Calu3 (cell line): ENCODE measurements at places on chromosomes 4 and X.

GRCh38 chr4:187469627-187470026 lies 525.9 kb upstream of the ZFP42 start:
- DNase-seq = no peak

- no peak for DNase-seq
These were observed 53.0 kb downstream of the MAPK10 start for GRCh38 chr4:86306816-86307215.

GRCh38 chr4:169249999-169250398 lies 20.8 kb downstream of the SH3RF1 start:
- no peak for DNase-seq

GRCh38 chrX:13279279-13280018 lies 40.4 kb downstream of the ATXN3L start:
- no peak for DNase-seq

DNA sequence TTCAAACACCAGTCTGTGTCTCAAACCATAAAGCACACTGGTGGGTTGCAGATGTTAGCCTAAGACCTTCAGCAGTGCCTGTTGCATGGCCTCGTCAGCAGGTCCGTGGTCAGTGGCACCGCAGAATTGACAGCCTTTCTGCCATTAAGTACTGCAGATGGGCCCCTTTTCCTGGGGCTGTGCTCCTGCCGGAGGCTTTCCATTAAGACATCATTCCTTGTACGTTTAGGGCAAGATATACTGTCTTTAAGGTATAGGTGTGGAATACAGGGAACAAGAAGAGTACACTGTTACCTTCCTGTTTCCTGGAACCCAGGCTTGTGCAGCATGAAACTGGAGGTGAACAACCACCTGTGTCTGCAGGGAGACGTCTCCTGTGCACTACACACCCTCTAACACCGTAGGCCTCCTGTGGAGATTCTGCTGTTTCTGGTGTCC lies 67.9 kb upstream of the WDR1 start:
- no peak for DNase-seq

DNA sequence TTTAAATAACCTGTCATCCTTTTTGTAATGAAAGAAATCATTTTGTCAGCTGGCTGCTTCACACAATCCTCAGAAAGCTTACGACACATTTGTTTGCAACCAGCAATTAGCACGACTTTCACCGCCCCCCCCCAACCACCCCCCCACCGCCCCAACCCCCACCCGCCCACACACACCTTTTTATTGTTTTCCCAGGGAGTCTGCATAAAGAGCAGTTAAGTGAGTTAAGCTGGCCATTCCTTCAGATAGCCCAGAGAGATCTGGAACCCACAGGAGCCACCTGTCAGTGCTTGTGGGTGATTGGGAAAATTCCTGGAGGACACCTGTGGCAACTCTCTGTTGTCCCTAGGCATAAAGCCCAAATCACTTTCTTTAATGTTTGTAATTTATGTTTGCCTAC lies 175.7 kb upstream of the FMR1 start:
- DNase-seq = no peak
